ENCODE measurements at places on chromosomes 12 and 14.

GRCh38 chr12:6049587-6049986 lies 74.9 kb downstream of the VWF start:
- DNase-seq, result no peak

- no peak for DNase-seq
Observed at GRCh38 chr14:51014086-51014485, 69.8 kb upstream of the PYGL start.

- no peak for DNase-seq
Observed at GRCh38 chr14:71290960-71291466, 383.8 kb downstream of the PCNX1 start.

- no peak for DNase-seq
Observed at GRCh38 chr12:11482955-11483354, 87.6 kb upstream of the PRB2 start.

GRCh38 chr12:69107541-69107940 lies 131.8 kb upstream of the CPSF6 start:
- DNase-seq, result no peak

DNA sequence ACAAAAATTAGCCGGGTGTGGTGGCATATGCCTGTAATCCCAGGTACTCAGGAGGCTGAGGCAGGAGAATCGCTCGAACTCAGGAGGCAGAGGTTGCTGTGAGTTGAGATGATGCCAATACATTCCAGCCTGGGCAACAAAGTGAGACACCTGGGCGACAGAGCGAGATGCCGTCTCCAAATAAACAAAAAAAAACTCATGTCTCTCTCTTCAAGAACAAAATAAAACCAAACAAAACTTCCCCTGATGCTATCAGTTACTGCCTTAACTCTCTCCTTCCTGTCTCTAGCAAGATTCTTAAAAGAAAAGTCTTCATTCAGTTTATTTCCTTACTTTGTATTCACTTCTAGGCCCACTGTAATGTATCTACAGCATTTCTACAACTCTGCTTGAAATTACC lies 20.8 kb downstream of the KLHL28 start:
- DNase-seq, result no peak

GRCh38 chr14:57485635-57486034 lies 8.0 kb downstream of the CCDC198 start:
- DNase-seq, result no peak

DNA sequence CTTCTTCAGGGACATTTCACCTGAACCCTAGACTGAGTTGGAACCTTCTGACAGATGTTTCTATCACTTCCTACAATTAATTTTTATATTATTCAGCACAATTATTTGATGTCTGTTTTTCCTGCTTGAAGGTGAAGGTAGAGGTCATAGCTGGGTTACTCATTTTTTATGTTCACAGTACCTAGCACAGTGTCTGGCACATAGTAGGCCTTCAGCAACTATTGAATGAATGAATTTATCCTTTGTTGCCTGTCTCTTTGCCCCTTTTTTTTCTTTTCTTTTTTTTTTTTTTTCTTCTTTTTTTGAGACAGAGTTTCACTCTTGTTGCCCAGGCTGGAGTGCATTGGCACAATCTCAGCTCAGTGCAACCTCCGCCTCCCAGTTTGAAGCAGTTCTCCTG lies 29.5 kb upstream of the FAM177A1 start:
- DNase-seq, result no peak

DNA sequence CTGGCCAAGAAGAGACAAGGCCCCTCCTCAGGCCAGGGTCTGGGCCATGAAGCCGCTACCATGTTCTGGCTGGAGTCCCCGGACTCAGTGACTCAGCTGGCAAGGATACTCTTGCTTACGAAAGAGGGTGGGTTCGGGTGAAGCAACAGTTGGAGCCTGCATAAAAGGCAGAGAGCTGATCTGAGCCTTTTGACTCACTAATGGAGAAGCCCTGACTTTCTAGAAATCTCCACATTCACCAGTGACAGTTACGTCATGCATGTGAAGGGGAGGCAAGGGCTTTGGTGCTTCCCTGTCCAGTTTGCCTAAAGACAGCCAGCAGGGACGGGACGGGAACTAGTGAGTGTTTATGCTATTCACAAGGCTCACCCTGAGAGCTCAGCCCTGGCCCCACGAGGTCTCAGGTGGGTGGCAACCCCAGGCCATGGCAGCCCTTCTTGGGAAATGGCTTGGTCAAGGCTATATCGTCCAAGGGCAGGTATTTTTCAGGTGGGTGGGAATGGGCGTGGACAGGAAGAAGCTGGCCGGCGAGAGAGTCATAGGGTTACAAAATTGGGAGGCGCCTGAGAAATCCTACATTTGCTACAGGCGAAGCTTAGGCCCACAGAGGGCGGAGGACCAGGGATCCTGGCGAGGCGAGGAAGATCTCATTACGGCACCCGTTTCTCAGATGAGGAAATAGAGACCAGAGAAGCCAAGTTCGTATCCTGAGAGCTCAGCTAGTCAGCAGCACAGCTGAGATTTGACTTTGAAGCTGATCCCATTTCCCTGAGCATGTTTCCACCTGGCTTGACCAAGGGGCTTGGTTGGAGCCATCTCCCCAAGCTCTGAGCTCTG lies 314.6 kb downstream of the BCL11B start:
- no peak for DNase-seq

DNA sequence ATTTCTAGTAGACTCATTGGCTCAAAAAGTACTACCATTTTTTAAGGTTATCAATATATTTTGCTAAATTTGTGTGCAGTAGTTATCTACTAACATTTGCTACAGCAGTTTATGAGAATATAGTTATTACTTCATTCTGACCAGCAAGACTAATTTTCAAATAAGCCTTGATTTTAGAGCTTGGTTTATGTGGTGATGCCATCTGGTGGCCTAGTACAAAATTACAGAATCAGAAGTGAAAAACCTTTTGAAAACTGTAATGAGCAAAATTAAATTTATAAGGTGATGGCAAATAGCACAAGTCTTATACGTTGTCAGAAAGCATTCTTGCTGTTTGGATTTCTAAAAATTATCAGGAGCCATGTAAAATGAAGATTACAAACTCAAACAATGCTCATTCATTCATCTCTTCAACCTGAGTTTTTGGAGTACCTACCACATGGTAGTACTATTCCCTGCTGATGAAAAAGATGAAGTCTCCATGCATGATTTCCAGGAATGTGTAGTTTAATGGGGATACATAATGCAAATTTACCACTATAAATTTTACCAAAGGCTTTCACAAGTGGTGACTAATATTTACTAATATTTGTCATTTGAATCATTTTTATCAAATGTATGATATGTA lies 51.0 kb downstream of the MAGOHB start:
- peak; percentile 4 for DNase-seq

DNA sequence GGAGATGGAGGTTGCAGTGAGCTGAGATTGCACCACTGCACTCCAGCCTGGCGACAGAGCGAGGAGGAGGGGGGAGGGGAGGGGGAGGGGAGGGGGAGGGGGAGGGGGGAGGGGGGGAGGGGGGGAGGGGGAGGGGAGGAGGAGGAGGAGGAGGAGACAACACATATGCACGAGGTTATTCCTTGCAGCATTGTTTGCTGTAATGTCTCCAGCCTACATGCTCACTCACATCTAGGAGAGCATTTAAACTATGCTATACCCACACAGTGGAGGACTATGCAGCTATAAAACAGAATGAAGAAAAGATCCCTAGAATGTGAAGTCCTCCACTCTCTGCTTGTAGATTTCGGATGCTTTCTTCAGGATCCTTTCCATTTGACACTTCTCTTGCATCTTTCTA lies 3.5 kb upstream of the HIGD1C start:
- DNase-seq, result no peak

DNA sequence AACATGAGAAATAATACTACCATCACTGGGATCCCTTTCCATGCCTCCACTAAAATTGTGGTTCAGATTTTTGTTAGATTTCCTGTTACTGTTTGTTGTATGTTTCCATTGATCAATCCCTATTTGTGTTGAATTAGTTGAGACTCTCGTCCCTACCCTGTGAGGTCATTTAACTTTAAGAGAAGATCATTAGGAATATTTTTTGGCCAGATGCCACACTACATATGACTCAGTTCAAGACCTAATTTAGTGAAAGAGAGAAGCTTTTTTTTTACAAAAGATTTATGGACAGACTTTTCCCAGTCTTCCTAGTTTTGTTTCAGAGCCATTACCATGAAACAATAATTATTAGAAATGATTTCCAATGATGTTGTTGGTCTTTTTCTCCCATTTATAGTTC lies 35.5 kb downstream of the CPSF6 start:
- DNase-seq, result no peak

DNA sequence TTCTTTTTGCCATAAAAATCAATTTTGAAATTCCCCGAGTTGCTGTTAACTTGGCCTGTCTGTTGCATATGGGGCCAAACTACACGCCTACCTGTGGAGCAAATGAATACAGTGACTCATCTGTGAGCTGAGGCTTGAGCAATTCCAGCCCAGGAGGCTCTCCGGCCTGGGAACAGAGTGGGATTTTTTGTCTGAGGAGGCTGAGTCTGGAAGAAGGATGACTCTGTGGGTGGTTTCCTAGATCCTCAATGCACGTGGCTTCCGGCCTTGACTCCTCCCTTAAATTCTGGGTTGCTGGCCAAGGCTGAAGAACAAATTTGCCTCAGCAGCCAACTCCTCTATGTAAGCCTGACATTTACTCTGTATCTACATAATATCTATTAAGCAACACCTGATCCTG lies 124.1 kb downstream of the SSPN start:
- no peak for DNase-seq

- no peak for DNase-seq
Observed at GRCh38 chr14:72521045-72521444, 372.9 kb downstream of the DPF3 start.

- DNase-seq, result no peak
Observed at GRCh38 chr14:31492759-31493498, 5.1 kb upstream of the GPR33 start.

- DNase-seq, result peak; percentile 40
Observed at GRCh38 chr12:52119398-52120254, 40.1 kb downstream of the SMIM41 start.

DNA sequence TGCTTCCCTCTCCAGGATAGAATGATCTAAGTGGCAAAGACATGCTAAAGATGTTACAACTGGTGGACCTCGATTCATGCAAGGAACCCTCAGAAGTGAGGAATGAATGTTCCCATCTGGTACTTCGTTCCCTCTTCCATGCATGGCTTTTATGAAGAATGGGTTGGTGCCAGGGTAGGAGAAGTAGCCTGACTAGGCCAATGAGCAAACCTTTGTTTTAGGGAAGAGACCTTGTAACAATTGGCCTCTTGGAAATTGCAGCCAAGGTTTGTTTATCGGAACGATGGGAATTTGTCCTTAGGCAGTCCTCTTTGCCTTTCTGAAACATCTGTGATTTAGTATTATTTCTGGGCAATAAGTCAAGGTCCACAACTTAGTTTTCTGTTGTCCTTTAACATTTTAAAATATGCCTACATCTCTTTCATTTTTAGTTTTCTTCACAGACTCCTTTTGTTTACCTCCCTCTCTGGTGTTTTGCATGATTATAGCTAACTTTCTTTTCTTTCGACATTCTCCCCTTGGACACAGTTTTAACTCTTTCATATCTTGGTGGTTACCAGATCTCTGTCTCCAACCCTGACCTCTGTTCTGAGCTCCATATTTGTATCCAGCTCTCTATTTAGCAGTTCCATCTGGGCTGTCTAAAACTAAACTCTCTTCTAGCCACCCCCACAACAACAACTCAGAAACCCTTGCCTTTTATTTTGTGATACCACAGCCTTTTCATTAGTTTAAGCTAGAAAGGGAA lies 70.0 kb downstream of the DIP2B start:
- DNase-seq, result no peak

DNA sequence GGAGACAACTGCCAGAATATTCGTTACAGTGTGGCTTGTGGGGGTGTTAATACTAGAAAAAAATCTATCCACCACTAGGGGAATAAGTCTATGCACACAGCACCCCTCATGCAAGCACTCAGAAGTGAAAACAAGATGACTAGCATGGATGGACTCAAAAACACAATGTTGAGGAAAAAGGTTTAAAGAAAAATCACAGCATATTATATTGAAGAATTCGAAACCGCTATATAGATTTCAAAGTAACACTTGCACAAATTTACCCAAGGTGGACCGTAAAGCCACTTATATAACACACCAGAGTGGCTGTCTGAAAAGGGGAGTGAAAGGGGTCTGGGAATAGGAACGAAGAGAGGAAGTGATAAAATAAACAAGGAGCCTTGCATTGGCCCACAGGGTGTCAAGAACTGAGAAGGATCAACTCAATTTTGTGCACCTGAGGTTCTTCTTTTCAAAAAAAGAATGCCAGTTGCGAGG lies 544 bp downstream of the ABCD4 start:
- peak; percentile 20 for DNase-seq

DNA sequence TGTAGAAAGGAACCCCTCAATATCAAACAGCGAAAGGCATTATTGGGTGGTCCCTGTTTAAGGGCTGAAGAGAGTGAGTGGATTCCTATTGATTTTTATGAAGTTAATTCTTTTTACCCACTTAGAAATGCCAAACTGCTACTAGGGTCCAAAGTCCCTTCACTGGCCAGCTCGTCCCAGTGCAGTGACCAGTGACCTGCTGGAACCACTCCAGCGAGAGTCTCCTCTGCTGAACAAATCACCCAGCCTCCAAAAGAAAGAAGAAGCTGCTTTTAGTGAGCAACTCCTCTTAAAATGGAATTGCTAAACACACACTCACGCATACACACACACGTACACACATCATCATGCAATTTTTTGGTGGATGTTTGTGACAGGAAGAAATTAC lies 198.2 kb upstream of the PLEKHG7 start:
- DNase-seq, result no peak

- DNase-seq, result no peak
Observed at GRCh38 chr14:68416171-68416570, 376.7 kb downstream of the ZFP36L1 start.

- no peak for DNase-seq
Observed at GRCh38 chr12:93156086-93156716, 221.5 kb upstream of the NUDT4 start.

GRCh38 chr14:93112891-93113677 lies 2.6 kb downstream of the ITPK1 start:
- peak; percentile 69 for DNase-seq

GRCh38 chr12:27025116-27025515 lies 2.8 kb downstream of the MED21 start:
- DNase-seq, result no peak

- no peak for DNase-seq
Observed at GRCh38 chr12:93957870-93958269, 190.5 kb upstream of the PLXNC1 start.

- DNase-seq, result no peak
Observed at GRCh38 chr12:82904219-82904790, 217.6 kb downstream of the TMTC2 start.

DNA sequence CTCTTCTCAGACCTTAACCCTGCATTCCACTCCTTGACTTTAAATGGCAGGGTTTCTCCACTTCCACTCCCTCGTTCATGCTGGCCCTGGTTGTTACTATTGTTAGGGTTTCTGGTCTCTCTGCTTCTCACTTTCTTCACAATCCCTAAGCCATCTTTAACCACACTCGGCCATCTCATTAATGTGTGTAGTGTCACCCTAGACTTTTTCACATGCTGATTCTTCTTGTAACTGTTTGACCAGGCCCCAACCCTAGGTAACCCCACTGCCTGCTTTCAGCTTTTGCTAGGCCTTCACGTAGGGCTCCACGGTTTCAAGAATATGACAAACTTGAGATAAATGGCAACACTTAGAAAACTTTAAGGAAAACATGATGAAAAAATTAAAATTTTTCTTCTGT lies 195.1 kb downstream of the IPO8 start:
- no peak for DNase-seq

GRCh38 chr14:69711881-69712560 lies 54.9 kb upstream of the SRSF5 start:
- DNase-seq, result no peak

GRCh38 chr12:53004582-53004981 lies 1.7 kb upstream of the EIF4B start:
- DNase-seq, result no peak

Measured in NCI-H1436 (cell line).